Sciatic nerve (tissue), 2 donors: ENCODE measurements at places on chromosomes 7 and 10. TPM values are rescaled to one million over a fixed set of nuclear protein-coding genes. Genes with fewer than 3 reads are reported as not detected.

EN2 gene
- not detected for total RNA-seq

TWIST1 gene
- 14.7 TPM for total RNA-seq

PTPN20 gene
- total RNA-seq: 5.3 TPM

DMBT1 gene
- total RNA-seq: not detected

NUTM2B gene
- total RNA-seq: 1.4 TPM

SKIDA1 gene
- 3.1 TPM for total RNA-seq

ASAH2 gene
- 4.0 TPM for total RNA-seq

CHCHD1 gene
- 13.2 TPM for total RNA-seq

CFAP58 gene
- 0.67 TPM for total RNA-seq

VWC2 gene
- 0.09 TPM for total RNA-seq

- DNase-seq: no peak
Observed at GRCh38 chr10:117621196-117621595, 78.7 kb downstream of the EMX2 start.

DNA sequence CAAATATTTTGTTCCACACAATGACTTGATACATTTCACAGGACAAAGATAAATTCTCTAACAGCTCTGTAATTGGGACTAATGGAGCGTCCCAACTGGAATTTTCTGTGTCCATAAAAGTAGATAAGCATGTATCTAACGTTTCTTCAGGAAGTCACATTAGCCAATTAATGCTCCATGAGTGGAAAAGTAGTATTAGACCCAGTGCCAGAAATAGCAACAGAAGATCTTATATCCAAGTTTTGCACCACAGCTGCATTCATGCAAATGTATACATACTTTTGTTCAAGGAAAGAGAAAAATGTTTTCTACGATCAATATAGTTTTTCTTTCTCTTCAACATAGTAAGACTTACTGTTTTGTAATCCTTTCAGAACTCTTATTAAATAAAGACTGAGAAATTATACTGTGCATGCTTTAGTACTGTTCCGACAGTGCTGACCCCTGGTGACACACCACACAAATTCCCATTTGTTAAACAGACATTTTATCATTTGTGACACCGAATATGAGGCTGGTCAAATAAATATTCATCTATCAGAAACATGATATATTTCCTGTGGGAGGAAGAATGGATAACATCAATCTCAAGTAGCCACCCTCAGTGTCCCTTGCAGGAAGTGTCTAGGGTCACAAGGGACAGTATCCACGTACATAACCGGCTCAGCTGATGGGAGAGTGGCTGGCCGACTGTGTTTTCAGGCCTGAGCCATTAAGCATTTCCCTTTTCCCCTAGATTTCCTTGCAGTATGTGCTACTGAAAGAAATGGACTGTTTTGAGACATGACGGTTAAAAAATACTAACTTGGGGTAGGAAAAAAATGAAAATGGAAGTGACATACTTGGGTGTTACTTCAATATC, 102.1 kb upstream of the RSU1 start:
- no peak for DNase-seq

- no peak for DNase-seq
Observed at GRCh38 chr7:156445997-156446761, 194.4 kb upstream of the RNF32 start.

DNA sequence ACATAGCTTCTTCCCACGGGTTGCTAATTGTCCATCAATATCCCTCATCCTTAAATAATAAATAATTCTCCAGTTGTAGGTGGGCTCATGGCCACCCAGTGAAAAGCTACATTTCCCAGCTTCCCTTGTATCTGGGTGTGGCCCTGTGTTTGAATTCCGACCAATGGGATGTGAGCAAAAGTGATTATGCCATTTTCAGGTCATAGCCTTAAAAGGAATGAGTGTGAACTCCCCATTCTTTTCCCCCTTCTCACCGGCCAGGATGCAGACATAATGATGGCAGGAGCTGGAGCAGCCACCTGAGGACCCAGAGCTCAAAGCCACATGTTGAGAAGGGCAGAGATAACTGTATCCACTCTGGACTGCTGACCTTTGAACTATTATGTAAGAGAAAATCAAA, 30.3 kb upstream of the CALU start:
- no peak for DNase-seq

DNA sequence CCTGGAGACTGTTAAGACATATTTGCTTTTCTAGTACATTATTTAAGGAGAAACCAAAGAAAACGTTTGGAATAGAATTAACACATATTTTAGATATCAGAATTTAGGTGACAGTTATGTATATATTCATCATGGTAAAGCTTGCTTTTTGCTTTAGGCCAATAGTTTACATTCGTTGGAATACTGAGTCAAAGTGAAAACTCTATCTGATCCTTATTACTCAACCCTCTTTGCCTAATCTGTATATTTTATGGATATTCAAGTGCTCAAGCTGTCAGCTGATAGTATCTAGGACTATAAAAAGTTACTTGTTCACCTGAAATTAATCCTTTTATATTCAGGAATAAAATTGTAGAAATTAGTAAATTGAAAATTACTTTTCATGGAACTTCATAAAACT, 61.1 kb downstream of the VPS50 start:
- no peak for DNase-seq

DNA sequence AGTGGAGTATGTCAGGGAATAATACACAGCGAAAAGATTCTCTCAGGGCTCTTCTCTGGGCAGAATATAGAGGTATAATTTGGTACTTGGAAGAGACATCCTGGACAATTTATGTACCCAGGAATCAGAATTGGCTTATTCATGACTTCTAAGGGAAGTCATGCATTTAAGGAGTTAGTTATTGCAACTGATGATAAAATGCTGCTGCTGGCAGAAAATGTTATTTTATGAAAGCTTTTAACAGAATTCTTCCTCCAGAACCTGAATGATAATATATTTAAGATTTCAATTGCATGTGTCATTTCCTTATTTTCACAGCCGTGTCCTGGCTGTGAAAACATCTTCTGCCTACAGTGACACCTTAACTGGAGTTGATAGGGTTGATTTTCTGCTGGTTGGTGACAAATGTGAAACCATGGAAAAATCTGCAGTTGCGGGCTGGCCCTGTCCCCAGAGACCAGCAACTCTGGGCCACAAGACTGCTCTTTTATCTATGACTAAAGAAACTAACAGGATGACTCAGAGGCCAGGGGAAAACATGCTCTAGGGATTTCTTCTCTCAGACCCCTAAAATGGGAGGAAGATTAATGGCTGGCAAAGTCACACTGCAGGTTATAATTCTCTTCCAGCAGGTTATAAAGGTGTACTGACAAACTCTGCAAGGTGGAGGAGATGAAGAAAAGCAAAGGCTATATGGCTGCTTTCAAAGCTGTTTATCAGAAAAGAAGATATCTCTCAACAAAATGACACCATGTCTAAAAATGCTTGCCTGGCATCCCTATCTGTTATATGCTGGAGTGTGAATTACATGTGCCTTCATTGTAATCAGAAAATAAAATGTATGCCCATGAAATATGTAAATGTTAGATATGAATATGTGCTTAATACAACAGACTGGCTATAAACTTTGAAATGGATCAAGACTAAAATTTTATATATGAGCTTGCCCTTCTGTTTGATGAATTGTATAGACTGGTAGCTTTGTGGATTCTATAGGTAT, 12.1 kb upstream of the TRUB1 start:
- no peak for DNase-seq

DNA sequence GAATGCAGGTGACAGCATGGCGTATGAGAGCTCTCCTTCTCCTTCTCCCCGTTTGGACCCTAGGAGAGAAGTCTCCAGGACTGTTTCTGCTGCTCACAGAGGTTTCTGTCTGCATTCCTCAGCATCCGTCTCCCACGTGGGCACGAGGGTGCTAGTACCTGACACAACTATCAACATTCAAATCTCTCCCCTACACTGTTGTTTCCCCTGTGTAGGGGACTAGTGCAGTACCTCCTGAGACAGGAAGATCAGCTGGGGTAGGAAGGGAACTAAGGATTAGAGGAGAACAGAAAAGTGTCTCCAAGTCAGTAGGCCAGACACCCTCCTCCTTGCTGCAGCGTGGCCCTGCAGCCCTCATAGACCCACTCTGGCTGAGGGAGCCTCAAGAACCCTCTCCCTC, 29.0 kb downstream of the STOX1 start:
- no peak for DNase-seq

- no peak for DNase-seq
Observed at GRCh38 chr10:26706206-26706605, 8.7 kb downstream of the PDSS1 start.

DNA sequence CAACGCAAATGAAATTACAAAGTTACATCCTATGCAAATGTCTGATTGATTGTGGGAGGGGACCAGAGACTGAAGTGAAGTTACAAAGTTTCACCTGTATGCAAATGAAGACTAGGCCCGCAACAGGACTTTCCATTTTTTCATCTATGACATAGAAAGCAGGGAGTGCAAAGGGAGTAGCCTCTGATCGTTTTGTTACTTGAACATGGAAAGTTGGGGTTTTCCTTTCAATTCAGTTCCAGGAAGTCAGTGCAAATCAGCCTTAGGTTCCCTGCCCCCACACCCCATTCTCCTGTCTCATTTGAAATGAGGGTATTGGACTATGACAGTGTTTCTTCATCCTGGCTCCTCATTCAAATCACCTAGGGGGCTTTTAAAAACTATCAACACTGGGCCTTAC, 96.9 kb upstream of the HABP2 start:
- no peak for DNase-seq

GRCh38 chr10:78774999-78775711, 293.6 kb upstream of the ZMIZ1 start:
- peak; percentile 72 for DNase-seq

DNA sequence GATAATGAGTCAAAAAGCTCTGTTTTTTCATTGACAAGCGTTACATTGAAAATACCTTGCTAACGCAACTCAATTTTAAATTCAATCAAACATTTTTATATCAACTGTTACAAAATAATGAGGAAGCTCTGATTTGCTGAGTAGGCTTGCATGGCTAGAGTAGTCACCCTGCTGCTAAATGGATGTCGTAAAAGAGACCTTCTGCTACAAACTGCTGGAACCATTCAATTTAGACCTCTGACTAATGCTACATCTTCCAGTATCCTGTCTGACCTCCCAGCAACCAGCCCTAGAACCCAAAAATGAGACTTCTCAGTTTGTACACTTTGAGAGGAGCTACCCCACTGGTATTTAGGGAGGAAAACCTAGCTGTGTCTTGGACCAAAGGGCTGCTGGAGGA, 84.0 kb upstream of the ELMO1 start:
- no peak for DNase-seq

GRCh38 chr10:89215511-89215910, 8.4 kb upstream of the CH25H start:
- DNase-seq: no peak

DNA sequence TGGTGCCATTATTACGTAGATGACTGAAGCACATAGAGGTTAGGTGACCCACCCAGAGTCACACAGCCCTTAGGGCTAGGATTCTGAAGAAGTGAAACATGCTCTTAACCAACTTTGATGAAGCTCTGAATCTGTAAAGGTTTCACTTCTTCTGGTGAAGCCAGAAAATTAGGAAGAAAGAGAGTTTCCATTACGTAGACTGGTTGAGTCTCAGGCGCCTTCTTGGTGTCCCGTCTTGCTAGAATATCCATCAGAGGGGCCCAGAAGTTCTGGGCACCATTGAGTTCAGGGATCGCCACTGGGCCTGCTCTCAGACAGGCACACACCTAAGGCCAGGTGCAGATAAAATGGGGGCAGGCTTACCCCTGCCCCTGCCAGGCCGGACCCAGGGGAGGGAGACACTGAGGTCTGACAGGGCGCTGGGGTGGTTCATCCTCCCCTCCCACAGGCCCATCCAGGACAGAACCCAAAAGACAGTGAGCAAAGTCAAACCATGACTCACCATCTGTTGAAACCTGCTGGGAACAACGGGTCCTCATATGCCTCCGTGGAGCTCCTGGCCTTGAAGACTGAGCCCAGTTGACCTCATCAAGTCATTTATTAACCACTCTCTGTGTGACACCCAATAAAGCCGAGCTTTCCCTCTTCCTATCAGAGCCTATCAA, 33.2 kb downstream of the DRGX start:
- peak; percentile 47 for DNase-seq

DNA sequence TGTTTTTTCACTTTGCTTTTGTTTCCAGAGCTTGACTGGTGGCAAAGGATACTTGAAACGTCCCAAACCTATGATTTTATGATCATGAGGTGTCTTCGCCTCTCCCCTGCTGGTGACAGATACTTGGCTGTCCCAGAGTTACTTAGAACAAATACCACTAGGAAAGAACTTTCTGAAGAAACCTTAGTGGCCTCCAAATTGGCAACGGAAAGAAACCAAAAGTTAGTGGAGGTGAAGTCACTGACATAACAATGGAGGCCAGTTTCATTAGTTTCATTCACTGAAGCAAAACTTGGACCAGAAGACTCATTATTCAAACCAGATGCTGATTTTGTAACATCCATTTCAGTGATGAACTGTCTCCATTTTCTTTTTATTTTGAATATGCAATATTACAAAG, 68.6 kb downstream of the JAZF1 start:
- DNase-seq: no peak

DNA sequence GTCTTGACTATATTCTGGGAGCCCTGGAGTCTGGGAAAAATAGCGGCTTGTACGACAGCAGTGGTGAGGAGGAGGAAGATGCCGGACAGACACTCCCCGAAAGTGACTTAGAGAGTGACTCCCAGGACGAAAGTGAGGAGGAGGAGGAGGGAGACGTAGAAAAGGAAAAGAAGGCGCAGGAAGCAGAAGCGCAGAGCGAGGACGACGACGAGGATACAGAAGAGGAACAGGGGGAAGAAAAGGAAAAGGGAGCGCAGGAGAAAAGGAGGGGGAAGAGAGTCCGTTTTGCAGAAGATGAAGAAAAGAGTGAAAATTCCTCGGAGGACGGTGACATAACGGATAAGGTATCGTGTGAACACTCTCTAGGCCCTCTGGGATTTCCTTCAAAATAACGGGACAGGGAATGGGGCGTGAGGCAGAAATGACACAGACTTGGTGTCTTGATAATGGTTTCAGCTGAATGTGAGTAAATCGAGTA, 908 bp downstream of the NOM1 start:
- peak; percentile 26 for DNase-seq

DNA sequence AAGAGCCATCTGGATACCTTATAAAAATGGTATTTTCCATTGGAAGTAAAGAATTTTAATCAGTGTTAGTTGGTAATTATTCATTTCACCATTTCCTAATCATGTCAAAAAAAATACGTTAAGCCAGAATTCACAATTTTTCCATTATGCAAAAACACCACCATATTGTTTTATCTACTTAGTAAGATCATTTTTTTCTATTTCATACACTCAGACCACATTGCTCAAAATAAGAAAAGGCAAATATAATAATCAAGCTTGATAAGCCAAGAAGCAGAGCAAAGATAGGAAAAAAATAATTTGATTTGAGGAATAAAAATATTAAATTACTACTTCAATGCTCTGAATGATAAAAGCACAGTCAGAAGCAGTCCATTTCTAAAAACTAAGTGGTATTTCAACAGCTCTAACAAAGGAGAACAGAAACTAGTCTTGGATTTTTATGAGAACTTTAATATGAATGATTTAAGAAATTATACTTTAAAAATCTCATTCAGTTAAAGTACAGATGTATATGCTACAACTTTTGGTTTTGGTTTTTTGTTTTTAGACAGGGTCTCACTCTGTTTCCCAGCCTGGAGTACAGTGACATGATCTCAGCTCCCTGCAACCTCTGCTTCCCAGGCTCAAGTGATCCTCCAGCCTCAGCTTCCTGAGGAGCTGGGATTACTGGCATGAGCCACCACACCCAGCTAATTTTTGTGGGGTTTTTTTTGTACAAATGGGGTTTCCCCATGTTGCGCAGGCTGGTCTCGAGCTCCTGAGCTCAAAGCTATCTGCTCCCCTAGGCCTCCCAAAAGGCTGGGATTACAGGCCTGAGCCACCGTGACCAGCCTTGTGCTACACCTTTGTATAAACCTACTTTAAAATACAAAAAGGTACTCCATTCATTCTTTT, 46.6 kb downstream of the LRRN3 start:
- DNase-seq: no peak

- DNase-seq: peak; percentile 13
Observed at GRCh38 chr7:47672977-47673381, 91.1 kb upstream of the TNS3 start.
